Posterior vena cava (tissue), 2 donors: ENCODE measurements at places on chromosomes 6 and 20. TPM values are rescaled to one million over a fixed set of nuclear protein-coding genes. Genes with fewer than 3 reads are reported as not detected.

Gene FLOT1
- 167 TPM for total RNA-seq

DNA sequence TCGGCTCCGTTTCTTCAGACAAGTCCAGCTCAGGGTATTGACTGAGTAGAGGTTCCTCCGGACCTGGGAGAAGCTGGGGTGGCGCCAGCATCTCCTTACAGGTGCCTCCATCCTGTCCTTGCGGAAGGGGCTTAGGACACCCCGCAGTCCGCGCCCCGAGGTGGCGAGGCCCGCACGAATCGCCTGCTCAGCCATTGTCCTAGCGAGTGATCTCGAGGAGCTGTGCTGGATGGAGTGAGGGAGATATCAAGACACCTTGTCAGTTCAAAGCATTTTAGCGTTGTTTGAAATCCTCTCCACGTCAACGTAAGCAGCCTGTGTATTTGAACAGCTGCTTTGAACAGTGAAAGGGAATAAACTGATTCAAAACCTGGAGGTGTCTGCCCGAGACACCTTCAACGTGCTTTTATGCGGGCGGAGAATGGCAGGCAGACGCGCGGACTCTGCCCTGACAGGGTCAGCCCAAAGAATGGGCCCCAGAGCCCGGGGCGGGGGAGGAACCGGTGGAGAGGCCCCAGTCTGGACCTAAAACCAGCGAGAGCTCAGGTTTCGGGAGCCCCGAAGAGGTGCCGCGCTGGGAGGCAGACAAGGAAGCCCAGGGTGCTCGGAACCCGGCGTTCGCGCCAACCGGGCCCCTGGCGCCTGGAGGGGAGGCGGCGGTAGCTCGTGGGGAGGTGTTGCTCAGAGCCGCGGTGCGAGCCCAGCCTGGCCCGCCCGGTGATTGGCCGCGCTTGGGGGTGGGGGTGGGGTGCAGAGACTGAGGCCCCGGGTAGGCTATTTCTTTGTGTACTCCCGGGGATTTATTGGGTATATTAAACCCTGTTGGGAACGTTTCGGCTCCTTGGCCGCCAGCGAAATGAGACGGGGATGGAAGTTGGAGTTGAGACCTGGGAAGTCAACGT lies 3.1 kb upstream of the POU3F2 start:
- no peak for DNase-seq

DNA sequence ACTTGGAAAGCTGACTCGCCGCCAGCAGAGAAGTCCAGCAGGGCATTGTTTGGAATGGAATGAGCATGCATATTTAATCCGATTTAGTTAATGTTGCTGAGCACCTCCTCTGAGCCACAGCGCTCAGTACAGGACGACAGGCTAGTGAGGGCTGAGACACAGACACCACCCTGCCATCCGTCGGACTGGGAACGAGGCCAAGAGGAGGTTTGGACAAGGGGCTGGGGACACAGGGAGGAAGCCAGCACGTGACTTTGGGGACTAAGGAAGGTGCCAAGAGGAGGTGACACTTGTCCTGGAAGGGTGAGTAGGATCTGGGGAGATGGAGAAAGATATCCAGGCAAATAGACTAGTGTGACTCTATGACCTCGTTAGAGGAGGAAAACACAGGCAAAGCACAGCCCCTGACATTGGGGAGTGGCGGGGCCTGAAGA lies 152.5 kb upstream of the ECI2 start:
- no peak for DNase-seq

DNA sequence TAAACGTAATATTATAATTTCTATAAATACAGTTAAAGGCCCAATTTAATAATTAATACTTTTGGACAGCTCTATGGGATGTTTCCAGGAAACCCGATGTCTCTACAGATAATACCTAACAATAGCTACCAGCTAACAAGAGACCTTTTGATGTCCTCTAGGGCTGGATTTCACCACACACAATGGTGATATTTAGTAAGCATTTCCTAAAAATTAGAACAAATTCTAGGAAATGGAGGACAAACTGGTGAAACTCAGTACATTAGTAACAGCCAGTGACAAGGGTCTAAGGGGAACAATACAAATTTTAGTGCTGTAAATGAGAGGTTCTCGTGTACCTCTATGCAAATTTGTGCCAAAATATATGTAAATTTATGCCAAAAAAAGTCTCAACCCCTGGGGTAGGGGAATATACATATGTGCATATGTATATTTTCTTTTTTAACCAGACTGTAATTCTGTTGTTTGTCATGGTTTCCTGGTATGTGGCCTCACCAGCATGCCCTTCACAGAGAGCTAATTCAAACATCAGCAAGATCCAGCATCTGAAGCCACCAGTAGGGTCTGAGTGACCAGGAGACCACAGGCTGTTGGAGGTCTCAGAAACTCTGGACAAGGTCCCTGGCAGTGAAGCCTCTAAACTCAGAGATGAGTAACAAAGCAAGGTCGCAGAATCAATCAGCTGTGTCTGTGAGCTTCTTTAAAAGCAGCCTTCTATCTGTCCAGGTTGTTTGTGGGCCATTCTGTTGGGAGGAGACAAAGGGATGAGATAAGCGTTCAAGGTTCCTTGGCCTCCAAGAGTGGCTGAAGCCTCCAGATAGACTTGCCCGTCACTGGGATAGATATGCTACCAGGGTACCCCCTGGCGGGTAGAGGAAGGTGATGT lies 235.1 kb upstream of the RREB1 start:
- no peak for DNase-seq

GRCh38 chr6:14365393-14365792 lies 247.8 kb downstream of the CD83 start:
- no peak for DNase-seq

Gene F13A1
- total RNA-seq = 494 TPM

- no peak for DNase-seq
Observed at GRCh38 chr20:58847463-58847862, 3.2 kb downstream of the GNAS-AS1 start.

- no peak for DNase-seq
Observed at GRCh38 chr6:110296241-110297025, 61.7 kb downstream of the METTL24 start.

DNA sequence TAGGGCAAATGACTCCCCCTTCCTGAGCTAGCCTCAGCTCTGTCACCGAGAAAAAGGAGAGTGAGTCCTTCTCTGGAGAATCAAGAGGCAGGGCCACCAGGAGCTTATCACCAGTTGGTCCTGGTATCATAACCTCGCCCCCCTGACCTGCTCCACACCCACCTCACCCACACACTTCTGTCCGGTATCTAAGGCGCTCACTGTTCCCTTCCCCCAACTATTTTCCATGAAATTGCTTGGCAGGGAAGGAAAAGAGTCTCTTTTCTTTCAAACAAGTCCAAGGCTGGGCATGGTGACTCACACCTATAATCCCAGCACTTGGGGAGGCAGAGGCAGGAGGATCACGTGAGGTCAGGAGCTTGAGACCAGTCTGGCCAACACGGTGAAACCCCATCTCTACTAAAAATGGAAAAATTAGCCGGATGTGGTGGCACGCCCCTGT lies 77.6 kb downstream of the ZMYND8 start:
- no peak for DNase-seq

GRCh38 chr6:3352678-3353077 lies 93.9 kb downstream of the PSMG4 start:
- DNase-seq = peak; percentile 26

Gene VSTM2L
- total RNA-seq = 6.9 TPM

- no peak for DNase-seq
Observed at GRCh38 chr6:132354517-132355167, 46.6 kb downstream of the MOXD1 start.

Gene SRSF3
- total RNA-seq = 190 TPM

DNA sequence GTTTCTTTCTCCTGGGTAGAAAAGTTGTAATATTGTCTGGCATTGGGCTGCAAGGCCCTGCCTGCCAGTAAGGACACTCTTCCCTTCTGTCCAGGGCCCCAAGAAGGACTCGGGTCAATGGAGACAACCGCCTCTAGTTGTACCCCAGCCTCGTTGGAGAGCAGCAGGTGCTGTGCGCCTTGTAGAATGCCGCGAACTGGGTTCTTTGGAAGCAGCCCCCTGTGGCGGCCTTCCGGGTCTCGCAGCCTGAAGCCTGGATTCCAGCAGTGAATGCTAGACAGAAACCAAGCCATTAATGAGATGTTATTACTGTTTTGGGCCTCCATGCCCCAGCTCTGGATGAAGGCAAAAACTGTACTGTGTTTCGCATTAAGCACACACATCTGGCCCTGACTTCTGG lies 37.0 kb downstream of the PLCG1 start:
- DNase-seq = peak; percentile 60

GRCh38 chr6:25519856-25520255 lies 132.2 kb upstream of the SCGN start:
- DNase-seq = no peak
